Activated naive CD4-positive, alpha-beta T cell (primary cell): ENCODE measurements at places on chromosomes 4 and X.

DNA sequence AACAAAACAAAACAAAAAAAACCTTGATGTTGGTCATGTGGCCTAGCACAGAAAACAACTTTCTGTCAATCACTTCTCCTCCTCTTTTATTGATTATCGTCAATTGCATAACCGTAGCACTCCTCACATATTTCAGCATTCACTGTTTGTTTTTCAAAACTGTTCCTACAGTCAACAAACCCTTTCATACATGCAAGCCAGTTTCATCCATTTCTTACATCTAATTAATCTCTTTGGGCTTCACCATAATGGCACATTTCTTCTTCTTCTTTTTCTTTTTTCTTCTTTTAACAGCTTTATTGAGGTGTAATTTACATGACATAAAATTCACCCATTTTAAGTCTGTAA is 246.9 kb downstream of the PTTG2 start:
- no peak for DNase-seq

DNA sequence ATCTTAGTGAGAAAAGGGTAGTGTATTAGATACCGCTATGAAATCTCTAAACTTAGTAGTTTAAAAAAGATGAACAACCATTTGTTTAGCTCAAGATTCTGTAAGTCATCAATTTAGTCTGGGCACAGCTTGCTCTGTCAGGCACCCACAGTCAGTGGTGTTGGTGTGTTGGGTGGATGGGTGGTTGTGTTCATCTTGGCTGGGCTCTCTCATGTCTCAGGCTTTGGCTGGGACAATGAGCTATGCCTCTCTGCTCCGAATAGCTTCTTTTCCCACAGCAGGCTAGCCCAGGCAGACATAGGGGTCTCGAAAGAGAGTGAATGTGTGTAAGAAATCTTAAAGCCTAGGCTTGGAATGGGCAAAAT is 127.0 kb upstream of the GATB start:
- DNase-seq: no peak

DNA sequence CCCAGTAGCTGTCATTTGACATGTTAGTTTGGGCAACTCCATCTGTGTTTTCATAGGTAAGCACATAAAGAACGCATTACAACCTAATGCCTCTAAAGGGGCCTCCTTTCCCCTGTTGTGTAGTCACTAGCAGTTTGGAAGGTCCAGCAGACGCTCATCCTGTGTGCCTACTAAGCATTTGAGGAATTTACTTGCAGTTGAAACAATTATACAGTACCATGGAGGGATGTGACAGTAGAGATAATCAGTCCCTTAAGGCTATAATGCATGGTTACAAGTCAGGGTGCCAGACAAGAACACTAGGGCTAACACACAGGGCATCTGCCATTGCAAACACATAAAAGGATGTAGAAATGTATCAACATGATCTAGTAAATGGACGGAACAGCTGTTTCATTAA is 138.3 kb downstream of the PCDH10 start:
- no peak for DNase-seq

GRCh38 chr4:120709991-120710390 is 212.5 kb downstream of the PRDM5 start:
- DNase-seq: no peak

DNA sequence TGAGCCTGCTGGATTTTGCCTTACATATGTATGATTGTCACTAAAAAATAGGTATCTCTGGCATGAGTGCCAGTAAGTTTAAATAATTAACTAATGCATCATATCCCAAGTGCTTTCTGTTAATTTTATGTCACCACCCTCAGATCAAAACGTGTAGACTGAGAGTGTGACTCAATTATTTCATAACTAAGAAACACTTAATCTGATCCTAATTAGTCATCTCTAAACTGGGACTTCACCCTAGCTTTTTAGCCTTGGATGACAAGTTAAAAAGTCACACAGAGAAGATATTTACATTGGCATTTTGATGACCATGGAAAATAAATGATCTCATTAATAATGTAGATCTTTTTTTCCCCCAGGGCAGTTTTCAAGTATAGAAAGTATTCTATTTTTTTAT is 23.1 kb upstream of the SLC6A14 start:
- no peak for DNase-seq

GRCh38 chrX:46574774-46575381 is 1.3 kb downstream of the CHST7 start:
- no peak for DNase-seq

GRCh38 chr4:150938873-150939499 is 76.1 kb downstream of the LRBA start:
- no peak for DNase-seq

GRCh38 chrX:133594156-133594555 is 178.9 kb upstream of the GPC4 start:
- no peak for DNase-seq

GRCh38 chr4:151664289-151664688 is 96.5 kb downstream of the GATB start:
- DNase-seq: no peak

GRCh38 chrX:133999031-133999705 is 13.8 kb upstream of the GPC3 start:
- DNase-seq: no peak

DNA sequence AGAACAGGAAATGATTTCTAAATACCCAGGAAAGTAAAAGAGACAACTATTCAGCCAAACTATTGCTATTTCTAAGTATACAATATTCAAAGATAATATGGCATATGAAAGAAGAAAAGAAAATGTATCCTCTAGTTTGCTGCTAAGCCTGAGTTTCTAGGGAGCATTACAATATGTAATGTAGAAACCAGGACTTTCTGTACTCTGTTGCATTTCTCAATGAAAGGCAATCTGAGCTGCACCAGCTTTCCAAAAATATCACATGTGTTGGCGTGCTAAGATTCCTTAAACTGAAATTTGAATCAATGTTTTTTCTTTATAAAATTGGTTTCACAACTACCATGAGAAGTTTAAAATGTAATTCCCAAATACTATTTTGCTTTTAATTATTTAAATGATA is 129.6 kb downstream of the ANK2 start:
- no peak for DNase-seq
